ENCODE measurements at places on chromosomes 13 and 19.

DNA sequence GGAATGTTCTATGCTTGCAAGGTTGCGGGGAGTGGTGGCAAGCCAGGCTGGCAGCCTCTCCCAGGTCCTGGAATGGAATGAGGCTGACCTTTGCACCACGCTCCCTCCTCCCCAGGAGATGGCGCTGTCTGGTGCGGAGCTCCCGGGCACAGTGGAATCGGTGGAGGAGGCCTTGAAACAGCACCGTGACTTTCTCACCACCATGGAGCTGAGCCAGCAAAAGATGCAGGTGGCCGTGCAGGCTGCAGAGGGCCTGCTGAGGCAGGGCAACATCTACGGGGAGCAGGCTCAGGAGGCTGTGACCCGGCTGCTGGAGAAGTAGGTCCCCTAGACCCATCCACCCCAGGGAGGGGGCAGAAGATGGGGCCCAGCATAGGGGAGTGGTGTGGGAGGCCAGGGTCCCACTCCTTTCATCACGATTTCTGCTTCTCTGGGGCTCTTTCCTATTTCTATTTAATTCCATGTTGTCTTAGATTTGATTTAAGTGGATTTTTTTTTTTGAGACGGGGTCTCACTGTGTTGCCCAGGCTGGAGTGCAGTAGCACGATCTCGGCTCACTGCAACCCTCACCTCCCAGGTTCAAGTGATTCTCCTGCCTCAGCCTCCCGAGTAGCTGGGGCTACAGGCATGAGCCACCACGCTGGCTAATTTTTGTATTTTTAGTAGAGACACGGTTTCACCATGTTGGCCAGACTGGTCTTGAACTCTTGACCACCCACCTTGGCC lies 53.2 kb upstream of the SHKBP1 start:
- DNase-seq: no peak

- DNase-seq: no peak
These were observed 138.1 kb downstream of the PTPRS start for GRCh38 chr19:5202553-5202952.

- DNase-seq: no peak
These were observed 41.7 kb downstream of the GGACT start for GRCh38 chr13:100546713-100547405.

GRCh38 chr13:100627120-100627519 lies 38.5 kb upstream of the GGACT start:
- DNase-seq: no peak

DNA sequence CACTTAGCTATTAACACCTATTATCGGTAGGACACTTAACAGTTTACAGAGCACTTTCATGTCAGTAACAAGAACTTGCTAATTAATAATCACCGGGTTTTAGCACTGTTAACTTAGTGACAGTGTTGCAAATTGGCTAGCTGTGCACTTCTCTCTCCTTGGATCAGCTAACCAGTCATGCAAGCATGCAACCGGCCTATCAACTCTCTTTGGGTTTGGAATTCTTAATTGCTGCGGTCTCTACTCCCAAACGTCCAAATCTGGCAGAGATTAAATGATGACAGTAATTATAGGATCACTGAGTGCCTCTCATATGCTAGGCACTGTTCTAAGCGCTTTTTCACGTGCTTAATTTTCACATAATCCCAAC lies 1.2 kb downstream of the EPS15L1 start:
- no peak for DNase-seq

DNA sequence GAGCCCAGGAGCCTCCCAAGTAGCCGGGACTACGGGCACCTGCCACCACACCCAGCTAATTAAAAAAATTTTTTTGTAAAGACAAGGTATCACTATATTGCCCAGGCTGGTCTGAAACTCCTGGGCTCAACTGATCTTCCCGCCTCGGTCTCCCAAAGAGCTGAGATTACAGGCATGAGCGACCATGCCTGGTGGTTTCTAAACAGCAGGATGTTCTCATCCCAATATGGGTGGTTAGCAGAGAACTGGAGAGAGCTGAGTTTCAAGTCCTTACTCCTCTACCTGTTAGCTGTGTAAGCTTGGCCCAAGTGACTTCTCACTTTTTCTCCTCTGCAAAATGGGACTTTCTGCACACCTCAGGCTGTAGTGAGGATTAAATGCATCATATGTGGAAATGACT lies 8.0 kb downstream of the TMEM91 start:
- DNase-seq: no peak

GRCh38 chr19:2302319-2303210 lies 5.4 kb downstream of the LINGO3 start:
- DNase-seq: no peak

DNA sequence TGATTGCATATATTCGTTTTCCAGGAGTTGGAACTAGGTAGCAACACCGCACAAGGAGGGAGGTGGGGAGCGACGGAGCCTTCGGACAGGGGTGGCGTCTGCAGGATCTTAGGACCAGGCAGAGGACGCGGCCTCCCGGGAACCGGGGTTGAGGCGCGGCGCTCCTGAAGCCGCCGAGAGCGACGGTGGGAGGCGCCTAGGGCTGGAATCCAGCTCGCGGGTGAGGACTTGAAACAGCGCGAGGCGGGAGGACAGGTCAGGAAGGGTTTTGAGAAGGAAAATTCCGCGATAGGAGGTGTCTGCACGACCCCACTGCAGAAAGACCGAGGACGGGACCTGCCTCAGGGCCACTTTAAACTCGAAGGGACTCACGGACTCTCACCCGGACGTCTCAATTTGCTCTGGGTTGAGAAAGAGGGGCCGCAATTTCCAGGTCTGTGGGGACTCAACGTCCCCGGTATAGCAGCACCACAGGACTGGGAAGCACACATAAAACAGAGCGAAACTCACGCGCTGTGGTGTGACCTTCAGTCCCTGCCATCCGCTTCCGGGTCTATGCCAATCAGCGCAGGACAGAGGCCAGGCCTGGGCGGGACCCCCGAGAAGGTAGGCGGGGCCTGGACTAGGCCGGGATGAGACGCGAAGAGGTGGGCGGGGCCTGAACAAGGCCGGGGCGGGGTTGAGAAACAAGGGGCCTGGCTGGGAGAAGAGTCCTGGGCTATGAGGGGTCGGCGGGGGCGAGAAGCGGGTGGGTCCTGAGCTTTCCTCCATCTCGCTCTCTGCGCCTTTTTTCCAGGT lies at the start of gene ZNF320:
ZNF320 (minus strand) TSS at position 498 of the 798 bp plus-strand sequence. CDS start 7,380 bp downstream, outside the sequence.
- peak; percentile 95 for DNase-seq

- DNase-seq: no peak
These were observed 1193.5 kb downstream of the PCDH9 start for GRCh38 chr13:66036636-66037035.

DNA sequence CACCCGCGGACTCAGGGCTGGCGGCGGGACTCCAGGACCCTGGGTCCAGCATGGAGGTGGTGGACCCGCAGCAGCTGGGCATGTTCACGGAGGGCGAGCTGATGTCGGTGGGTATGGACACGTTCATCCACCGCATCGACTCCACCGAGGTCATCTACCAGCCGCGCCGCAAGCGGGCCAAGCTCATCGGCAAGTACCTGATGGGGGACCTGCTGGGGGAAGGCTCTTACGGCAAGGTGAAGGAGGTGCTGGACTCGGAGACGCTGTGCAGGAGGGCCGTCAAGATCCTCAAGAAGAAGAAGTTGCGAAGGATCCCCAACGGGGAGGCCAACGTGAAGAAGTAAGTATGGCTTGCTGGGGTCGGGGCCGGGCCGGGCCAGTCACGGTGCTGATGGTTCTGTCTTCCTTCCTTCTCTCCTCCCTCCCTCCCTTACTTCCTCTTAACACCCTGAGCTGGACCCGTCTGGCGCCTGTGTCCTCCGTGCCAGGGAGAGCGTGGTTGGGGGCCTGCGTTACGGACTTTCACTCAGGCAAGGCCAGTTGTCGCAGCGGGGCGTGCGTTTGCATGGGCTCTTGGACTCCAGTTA lies 1.4 kb downstream of the STK11 start:
- no peak for DNase-seq

DNA sequence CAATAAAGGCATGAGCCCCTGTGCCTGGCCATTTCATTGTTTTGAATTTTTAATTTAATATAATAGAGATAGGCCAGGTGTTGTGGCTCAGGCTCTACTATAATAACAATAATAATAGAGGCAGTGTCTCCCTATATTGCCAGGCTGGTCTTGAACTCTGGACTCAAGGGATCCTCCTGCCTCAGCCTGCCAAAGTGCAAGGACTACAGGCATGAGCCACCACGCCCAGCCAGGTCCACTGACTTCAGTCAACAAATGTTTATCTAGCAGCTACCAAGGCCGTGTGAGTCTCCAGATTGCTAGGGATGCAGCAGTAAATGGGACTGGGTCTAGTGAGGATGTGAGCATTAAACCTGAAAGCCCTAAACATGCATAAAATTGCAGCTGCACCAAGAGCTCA lies 13.8 kb upstream of the ILF3 start:
- DNase-seq: no peak

DNA sequence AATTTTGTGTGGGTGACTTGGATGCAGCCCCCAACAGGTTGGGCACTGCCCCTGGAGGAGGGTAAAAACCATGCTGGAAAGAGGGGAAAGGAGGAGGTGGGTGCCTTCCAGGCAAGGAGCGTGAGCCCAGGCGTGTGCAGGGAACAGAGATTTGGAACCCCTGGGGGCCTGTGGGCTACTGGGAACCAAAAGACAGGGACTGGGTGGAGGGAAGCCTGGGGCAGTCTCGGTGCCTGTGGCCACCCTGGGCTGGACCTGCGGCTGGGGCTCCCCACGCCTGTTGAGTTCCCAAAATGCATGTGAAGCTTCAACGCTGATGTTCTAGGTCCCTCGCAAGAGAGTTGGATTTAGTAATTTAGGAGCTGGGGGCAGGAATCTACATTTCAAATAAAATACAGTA lies 24.8 kb downstream of the GGACT start:
- DNase-seq: no peak

DNA sequence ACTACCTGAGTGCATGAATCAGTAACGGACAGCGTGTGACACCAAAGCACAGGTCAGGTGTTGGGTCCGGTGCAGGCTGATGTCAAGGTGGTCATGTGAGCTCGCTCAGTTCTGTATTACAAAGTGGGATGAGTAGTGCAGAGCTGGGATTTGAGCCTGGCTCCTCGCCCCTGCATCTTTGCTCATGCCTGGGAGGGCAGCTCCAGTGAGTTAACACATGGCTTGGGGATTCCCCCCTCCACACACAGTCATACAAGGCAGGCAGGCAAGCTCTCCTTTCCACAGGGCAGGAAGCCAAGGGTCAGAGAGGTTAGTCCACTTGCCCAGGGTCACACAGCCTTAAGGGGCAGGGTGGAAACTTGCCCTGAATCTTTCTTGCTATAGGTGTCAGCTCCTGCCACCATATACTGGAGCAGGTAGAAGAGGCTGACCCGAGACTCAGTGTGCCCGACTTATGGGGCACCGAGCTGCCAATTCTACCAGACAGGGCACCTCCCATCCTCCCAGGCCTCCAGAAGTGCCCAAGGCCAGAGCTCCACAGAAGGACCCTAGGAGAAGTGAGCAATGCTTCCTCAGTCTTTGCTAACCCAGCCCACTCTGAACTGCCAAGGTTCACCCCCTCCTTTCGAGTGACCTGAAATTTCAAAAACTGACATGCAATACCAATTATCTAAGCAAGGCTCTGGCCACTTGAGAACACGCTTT lies 35.4 kb downstream of the ZNF787 start:
- DNase-seq: no peak

- DNase-seq: peak; percentile 75
These were observed at the start of gene R3HDM4 for GRCh38 chr19:913080-913748. Gene R3HDM4, minus strand, starts transcription at chr19:913219. Its CDS starts 62 bp downstream, at chr19:913157.

DNA sequence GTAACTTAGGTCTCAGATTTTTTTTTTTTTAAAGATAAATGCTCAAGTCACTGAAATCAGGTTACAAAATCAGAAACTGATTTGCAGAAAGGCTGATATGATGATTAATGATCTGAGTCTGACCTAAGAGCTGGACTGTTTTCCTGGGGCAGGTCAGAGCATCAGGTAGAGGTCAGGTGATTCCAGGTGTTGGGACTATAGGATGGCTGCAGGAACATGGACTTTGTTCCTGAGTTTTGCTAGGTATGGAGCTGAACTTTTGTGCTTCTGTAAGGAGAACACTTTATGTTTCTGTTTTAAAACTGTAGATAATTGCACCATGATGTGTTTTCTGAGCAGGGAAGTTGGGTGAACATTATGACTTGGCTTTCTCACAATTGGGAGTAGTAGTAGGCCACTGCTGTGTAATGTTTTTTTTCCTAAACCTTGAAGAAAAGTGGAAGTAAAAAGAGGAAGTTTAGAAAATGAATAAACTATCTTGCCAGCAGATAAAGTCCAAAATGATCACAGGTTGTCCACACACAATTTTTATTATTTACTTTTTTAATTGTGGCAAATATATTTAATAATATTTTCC lies 297.2 kb downstream of the DCT start:
- no peak for DNase-seq

DNA sequence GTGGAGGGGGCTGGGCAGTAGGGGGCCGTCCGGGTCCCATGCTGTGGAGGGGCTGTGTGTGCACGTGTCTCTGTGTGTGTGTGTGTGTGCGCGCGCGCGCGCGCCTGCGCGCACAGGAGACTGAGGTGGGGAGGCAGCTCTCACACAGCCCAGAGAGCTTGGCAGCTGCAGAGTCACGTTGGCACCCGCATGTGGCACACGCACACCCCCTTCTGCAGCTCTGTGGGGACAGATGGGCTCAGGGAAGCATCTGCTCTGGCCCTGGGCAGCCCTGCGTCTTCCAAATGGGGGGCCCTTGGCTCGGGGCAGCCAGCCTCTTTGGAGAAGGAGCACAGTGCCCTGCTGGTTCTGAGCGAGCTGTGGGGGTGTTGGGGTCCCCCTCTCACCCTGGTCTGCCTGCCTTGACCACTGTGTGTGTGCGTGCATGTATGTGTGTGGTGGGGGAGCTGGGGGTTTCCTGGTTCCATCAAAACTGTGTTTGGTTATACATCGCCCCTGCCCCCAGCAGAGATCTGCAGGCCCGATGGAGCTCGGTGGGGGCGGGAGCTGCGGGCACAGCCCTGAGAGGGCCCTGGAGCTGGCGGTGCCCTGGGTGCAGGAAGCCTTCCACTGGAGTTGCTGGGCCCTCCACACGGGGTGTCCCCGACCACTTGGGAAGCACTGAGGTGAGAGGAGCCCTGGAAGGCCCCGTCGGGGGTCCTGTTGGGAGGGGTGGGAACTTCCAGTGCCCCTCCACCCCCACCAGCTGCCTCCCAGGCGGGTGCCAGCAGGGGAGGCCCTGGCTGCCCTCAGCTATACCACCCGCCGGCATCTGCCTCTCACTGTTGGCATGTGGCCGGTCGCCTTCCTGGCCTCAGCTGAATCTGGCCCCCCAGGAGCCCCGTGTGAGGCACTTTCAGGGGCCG lies 67.1 kb downstream of the KDM4B start:
- DNase-seq: peak; percentile 40
